Esophagus mucosa (tissue), 1 donor: ENCODE measurements at places on chromosomes 5 and 9. TPM values are rescaled to one million over a fixed set of nuclear protein-coding genes. Genes with fewer than 3 reads are reported as not detected.

- no peak for ATAC-seq
Measured at GRCh38 chr5:59007460-59008063, 424.7 kb downstream of the RAB3C start.

DNA sequence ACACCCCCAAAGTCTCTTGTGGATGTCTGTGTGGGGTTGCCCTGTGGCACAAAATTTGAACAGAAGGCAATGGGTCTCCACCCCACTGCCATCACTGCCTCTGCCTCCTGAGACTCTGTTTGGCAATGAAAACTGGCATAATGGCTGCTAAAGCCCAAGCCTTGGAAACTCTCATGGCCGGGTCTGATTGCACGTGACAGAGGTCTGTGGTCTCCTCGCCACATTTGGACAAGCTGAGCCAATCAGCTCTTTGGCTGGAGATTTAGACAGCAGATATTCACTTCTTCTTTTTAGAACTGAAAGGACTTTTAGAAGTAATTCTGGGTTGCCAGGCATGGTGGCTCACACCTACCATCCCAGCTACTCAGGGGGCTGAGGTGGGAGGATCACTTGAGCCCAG, 5.5 kb downstream of the GGTA1 start:
- no peak for ATAC-seq

- peak; percentile 42 for ATAC-seq
Measured at GRCh38 chr9:89372230-89372816, 54.0 kb downstream of the SECISBP2 start.

- no peak for ATAC-seq
Measured at GRCh38 chr9:96494215-96494800, 44.3 kb downstream of the HABP4 start.

DNA sequence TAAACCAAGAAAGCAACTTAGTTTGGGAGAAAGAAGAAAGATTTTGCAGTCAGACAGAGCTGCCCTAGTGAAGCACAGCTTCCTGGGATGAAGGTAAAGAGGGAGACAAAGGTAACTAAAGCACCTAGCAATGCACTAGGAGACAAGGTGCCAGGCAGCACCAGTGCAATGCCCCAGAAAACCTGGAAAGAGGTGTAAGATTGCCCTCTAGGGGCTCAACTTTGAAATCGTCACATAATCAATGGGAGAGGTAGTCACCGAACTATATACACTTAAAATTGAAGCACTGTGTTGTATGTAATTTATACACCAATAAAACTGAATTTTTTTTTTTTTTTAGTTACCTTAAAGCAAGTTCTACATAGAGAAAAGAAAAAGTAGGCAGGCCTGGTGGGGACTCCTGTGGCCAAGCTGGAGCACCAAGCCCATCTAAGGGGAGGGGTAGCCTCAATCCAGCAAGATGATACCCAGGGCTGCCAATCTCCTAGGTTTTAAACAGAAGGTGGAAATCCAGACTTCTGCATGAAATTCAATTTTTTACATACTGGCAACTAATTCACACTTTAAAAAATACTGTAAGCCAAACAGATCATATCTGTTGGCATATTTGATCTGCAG, 48.2 kb downstream of the CDK5RAP2 start:
- peak; percentile 68 for ATAC-seq

- no peak for ATAC-seq
Measured at GRCh38 chr5:67033880-67034651, 162.5 kb downstream of the CD180 start.

- no peak for ATAC-seq
Measured at GRCh38 chr5:78495800-78496199, 135.4 kb downstream of the SCAMP1 start.

- ATAC-seq: no peak
Measured at GRCh38 chr9:127769929-127770582, 8.4 kb downstream of the SH2D3C start.

- no peak for ATAC-seq
Measured at GRCh38 chr9:108043585-108043984, 554.0 kb upstream of the KLF4 start.

GRCh38 chr9:114281473-114282103, 41.3 kb upstream of the ORM1 start:
- no peak for ATAC-seq

DNA sequence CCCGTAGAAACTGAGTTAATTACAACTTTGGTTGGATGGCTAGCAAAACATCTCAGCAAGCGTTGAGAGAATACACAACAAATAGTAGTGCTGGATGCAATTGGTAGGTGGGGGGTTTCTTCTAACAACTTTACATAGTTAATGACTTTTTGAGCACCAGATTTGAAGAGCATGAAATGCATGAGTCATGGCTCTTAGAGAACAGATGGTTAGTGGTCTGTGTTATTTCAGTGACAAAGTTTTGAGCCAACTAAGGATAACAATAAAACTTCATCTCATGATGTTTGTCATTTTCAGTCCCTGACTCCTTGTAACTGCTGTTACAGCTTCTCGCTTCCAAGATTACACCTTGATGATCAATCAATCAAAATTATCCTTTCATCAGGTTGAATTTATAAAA, 399.0 kb upstream of the BRINP1 start:
- no peak for ATAC-seq

- ATAC-seq: no peak
Measured at GRCh38 chr5:114391321-114391720, 29.5 kb downstream of the KCNN2 start.

GRCh38 chr9:100525563-100525962, 52.3 kb upstream of the CAVIN4 start:
- no peak for ATAC-seq

DNA sequence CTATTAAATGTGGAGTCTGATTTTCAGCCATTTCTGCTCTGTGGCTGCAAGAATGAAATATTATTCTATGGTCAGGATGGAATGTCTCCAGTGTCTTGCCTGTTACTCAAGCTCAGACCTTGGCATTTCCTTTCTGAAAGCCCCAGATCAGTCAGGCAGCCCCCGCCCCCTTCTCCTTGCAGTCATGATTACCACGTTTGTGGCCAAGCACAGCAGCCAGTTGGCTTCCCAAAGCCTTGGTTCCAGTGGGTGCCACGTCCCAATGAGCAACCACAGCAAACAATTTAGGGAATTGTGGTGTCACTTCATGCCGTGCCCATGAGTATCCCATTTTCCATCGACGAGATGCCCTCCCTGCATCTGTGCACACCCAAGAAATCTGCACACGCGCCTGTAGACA, 9.7 kb upstream of the OBP2A start:
- no peak for ATAC-seq

- no peak for ATAC-seq
Measured at GRCh38 chr9:88995627-88996026, 4.4 kb downstream of the S1PR3 start.

DNA sequence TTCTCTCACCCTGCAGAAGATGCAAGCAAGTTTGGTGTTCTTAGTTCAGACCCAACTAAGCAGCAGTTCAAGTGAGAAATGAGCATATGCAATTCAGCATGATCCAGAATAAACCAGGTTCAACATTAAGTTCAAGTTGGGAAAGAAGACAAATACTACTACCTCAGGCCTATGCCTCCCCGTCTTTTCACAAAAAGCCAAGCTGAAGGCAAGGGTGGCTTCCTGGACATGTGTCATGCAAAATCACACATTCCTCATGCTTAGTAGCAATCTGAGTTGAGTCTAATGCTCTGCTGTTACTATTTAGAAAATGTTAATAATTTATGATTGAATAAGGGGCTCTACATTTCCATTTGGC, 453.4 kb upstream of the GRAMD2B start:
- no peak for ATAC-seq

GRCh38 chr9:114035221-114035844, 42.8 kb downstream of the AMBP start:
- ATAC-seq: no peak

- no peak for ATAC-seq
Measured at GRCh38 chr9:95923794-95924193, 48.3 kb downstream of the ERCC6L2 start.

GRCh38 chr5:68465133-68465532, 249.6 kb downstream of the PIK3R1 start:
- ATAC-seq: no peak

DNA sequence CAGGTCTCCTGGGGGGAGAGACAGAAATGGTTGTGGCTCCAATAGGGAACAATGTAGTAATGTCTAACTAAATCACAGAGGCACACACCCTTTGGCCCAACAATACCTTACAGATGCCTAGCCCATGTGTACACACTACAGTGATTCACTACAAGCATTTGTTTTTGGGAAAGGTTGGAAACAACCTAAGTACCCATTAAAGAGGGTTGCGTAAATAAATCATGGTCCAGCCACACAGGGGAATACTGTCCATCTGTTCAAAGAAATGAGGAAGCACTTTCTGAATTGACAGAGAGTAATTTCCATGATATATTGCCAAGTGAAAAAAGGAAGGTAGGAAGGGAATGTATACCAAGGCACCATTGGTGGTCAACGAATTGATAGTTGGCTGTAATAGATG, 22.0 kb upstream of the GTF3C5 start:
- ATAC-seq: peak; percentile 70

GRCh38 chr5:156682971-156683370, 167.1 kb upstream of the PPP1R2B start:
- ATAC-seq: no peak

- ATAC-seq: no peak
Measured at GRCh38 chr9:105510024-105510423, 47.9 kb upstream of the FKTN start.

GRCh38 chr9:93255494-93255867, 71.5 kb downstream of the WNK2 start:
- ATAC-seq: no peak

DNA sequence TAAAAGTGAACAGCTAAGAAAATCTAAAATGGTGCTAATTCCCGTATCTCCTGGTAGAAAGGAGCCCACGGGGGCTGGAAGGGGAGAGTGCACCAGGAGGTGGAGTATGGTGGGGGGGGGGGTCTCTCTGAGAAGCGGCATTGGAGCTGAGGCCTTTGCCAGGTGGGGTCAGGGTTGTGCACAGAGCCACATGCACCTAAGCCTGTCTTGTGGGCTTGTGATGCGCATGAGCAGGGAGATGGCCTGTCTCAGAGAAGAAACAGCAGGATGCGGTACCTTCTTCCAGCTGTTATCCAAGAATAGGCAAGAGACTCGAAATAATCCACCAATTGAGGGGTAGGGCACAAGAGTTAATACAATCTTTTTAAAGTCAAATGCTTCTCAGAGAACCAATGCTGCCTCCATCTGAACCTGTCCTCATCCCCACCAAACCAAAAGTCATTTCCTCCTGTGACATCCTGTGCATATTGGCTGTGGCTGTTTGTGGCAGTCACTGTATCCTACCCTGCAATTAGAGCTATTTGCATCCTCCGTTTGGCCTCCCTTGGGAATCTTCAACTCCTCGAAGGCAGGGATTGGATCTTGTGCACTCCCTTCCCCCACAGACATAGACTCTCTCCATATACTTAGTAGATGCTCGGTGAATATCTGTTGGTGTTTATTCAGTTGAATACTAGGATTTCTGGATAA, 45.4 kb downstream of the FGF1 start:
- no peak for ATAC-seq

DNA sequence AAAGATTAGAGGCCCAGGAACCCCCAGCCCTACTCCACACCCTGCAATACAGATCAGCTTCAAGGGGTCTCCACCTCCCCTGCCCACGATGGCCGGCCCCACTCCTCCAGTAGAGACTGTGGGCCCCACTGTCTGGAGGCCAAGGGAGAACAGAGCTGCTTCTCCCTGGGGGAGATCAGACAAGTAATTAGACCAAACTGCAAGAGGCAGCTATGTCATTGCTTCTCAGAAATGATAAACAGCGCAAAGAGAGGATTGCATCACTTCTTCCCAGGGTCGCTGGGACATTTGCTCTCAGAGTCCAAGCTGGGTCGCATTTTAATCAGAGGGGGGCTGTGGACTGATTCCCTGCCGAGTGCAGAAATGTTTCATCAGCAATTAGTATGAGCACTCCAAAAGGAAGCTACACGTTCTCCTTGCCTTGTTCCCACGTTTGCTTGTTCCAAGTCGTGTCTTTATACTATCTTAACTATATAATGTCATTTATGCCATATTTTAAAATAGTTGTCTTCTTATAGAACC, 59.9 kb downstream of the ROPN1L start:
- no peak for ATAC-seq

GRCh38 chr5:130321931-130322330, 417.7 kb downstream of the CHSY3 start:
- ATAC-seq: no peak

DNA sequence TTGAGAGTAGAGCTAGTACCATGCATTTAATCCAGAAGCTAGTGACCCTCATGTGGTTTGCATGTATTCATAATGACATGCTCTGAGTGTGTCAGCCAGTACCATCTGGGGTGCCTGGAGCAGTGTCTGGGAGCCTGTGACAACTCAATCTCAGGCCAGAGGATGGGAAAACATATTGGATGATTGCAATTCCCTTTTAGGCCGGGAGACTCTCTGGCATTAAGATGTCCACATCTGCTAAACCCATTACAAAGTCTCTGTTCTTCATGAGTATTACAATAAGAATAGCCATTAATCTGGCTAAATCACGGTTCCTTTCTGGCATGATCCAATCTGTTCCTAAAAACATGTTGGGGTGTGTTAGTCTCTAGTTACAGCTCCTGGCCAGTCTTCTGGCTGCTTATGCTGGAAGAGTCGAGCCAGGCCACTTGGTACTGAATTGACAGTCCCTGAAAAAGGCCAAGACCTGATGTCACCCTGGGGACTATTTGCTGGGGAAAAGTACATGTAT, 475.7 kb downstream of the ENC1 start:
- ATAC-seq: no peak

DNA sequence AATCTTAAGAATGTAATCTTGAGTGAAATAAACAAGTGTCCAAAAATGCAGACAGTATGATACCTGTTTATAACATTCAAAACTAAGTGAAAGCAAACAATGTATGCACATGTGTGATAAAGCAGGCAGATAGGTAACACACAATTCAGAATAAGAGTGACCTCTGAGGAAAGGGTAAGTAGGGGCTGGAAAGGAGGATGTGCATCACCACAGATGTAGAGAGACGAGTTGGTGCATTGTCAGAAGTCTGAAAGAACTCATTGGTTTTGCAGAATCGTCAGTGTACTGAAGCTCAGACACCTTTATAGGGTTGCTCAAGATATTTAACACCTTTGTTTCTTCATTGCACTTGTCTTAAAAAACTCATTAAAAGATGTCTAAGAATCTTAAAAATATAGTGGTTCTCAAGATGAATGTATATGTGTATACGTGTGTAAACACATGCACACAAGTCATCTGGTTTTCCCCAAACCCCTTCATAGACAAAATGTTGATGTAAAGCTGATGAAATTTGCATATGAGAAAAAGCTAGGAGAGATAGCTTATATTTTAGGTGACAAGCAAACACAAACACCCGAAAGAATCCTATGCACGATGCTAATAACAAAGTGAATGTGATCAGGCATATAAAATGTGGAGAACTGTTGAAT, 197.6 kb upstream of the MEF2C start:
- ATAC-seq: no peak

REEP2 gene
- total RNA-seq: 0.36 TPM

PCDHAC2 gene
- 0.24 TPM for total RNA-seq

NR5A1 gene
- not detected for total RNA-seq

PRDM9 gene
- total RNA-seq: not detected

ADAMTS13 gene
- total RNA-seq: 0.92 TPM

ADAMTS19 gene
- total RNA-seq: not detected

PAPPA gene
- total RNA-seq: 9.4 TPM

PCDHB15 gene
- 0.44 TPM for total RNA-seq

CCDC152 gene
- not detected for total RNA-seq

CHSY3 gene
- 0.28 TPM for total RNA-seq

RORB gene
- 0.08 TPM for total RNA-seq

DRD1 gene
- not detected for total RNA-seq

NMUR2 gene
- not detected for total RNA-seq

FCN2 gene
- total RNA-seq: 0.16 TPM

DENND1A gene
- 9.0 TPM for total RNA-seq

ENG gene
- total RNA-seq: 14.3 TPM

KCNN2 gene
- 0.36 TPM for total RNA-seq

FOXD4 gene
- 0.28 TPM for total RNA-seq

EDIL3 gene
- 4.9 TPM for total RNA-seq

ZNF454 gene
- 0.52 TPM for total RNA-seq
